Activated naive CD4-positive, alpha-beta T cell (primary cell): ENCODE measurements at places on chromosomes 13 and 19.

- no peak for DNase-seq
Observed at GRCh38 chr13:34467450-34468083, 474.5 kb upstream of the NBEA start.

- no peak for DNase-seq
Observed at GRCh38 chr13:35501661-35502235, 25.3 kb upstream of the MAB21L1 start.

- no peak for DNase-seq
Observed at GRCh38 chr13:49213539-49213938, 6.6 kb upstream of the MLNR start.

- DNase-seq: no peak
Observed at GRCh38 chr19:1018393-1018792, 2.5 kb downstream of the TMEM259 start.
